Esophagus squamous epithelium (tissue), 5 donors: ENCODE measurements at places on chromosomes 3 and 15.

GRCh38 chr3:72538070-72538745 is 310.0 kb downstream of the SHQ1 start:
- DNase-seq = no peak

DNA sequence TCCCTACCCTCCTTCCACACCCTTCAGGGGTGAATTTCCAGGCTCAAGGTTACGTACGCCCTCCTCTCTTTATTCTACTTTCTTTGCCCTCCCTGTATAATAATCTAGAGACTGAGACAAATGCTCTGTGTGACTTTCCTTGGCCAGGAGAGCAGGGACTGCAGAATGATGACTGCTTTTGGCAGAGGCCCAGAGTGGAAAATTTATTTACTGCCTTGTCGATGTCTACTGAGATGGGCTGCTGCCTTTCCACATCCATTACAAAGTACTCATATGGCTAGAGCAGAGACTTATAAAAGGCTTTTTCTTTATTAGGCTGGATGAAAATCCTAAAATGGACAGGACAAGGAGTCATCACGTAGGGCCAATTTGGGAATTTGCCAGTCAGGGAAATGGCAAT is 576.2 kb downstream of the TUSC7 start:
- no peak for DNase-seq

GRCh38 chr3:124178531-124178930 is 186.6 kb upstream of the ROPN1 start:
- DNase-seq = no peak

DNA sequence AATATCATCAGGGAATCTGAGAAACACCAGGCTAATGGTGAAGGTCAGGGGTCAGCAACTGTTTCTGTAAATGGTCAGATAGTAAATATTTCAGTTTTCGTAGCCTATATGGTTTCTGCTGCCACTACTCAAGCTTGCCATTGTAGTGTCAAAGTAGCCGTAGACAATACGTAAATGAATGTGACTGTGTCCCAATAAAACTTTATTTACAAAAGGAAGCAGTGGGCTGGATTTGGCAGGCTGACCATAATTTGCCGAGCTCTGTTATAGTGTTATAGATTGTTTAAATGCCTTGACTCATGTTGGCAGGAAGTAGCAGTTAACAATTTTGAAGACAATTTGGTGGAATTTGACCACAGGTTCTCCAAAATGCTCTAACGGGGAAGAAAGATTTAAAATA is 548.2 kb downstream of the FOXP1 start:
- no peak for DNase-seq

- no peak for DNase-seq
These were observed 155.6 kb downstream of the STXBP5L start for GRCh38 chr3:121063628-121064027.

DNA sequence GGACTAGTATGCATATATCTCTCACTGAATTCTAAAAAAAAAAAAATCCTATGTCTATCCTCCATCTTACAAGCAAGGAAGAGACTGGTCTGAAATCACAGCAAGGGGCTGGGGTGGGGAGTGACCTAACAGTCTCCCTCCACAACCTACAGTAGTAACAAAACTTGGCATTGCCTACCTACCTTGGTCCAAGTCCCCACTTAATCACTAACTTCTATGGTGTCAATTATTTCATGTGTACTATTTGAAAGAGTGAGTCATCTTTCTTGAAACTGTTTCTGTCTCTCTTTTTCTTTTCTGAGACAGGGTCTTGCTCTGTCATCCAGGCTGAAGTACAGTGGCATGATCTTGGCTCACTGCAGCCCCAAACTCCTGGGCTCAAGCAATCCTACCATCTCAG is 36.8 kb downstream of the CHAC1 start:
- DNase-seq = no peak

DNA sequence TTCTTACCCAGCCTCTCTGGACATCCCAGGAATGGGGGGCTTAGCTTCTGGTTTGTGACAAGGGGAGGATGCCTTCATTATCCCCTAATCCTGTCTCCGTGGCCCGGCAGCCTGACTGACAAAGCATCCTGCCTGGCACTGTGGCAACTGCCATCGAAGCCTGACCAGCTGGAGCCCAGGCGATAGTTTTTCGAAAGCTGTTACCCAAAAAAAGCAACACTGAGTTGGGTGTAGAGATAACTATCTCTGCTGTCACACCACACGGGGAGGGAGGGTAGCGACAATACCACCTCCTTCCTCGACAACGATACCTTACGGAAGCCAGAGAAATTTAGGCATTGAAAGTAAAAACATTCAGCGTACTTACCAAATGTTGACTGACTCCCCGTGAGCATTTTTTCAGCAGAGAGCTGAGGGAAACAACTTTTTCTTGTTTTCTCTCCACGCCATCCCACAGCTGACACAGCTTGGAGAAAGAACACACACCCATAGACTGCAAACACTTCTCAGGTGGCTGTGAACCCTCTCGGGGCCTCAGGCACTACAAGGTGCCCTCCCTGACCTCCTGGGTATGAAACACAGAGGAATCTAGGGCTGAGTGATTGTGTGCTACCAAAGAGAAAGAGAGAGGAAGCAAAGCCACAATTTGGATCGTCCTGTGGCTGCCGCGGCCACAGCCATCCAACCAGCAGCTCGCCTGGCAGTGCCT is 361.9 kb upstream of the ICE2 start:
- DNase-seq = no peak

DNA sequence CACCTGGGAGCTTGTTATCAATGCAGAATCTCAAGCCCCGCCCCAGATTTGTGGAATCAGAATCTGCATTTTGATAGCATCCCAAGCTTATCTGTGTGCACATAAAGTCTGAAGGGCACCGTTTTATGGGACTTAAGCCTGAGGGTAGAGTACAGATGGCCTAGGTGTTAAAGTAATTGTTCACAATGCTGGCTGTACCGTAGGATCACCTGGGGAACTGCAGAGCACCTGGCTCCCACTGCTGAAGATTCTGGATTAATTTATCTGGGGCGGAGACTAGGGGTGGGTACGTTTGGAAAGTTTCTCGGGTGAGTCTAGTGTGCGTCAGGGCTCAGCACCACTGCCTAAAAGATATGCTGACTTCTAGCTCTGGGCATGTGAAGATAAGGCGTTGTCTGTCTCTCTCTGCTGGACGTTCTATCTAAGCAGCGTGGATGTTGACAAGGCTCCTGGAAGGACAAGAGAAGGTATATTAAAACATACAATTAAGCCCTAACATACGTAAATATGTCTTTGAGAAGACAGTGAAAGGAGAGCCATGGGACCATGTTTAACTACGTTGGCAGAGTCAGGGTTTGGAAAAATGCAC is 63.2 kb upstream of the RASGRP1 start:
- DNase-seq = no peak

DNA sequence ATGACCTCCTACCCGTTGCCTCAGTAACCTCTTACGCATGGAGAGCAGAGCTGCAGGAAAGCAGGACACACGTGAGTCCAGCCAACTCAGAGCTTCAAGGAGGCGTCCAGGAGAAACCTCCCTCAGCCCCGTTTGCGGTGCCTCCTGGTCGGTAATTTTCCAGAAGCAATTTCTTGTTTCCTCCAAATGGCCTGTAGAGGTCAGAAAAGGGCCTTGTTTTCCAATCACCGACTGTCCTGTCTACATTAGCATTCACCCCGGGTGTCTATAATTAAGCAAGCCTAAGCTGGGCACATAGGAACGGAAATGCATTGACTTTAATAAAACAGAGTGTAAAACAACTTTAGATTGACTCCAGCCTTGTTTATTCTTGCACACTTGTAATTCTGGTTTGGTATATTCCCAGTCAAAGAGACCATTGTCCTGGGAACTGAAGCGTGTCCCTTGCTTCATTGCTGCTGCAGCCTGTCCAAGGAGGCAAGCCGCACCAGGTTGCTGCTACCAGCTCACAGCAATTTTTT is 836.2 kb downstream of the AGBL1 start:
- DNase-seq = no peak

DNA sequence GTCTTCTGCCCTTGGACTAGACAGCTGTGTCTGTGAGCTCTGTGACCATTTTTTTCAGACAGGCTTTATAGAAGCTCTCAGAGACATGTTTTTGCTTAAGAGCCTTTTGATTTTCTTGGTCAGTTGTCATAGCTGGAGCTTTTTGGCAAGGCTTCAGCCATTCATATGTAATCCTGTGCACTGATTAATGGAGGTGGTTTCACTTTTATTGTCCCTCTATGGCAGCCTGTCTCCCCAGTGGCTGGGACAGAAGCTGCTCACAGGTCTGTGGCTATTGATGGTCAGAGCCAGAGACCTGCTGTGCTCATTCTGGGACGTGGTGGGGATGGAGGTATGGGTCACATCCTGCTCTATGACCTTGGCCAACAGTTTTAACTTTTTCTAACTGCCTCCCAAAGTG is 226.6 kb upstream of the LRRFIP2 start:
- no peak for DNase-seq

GRCh38 chr15:31292391-31293015 is 34.1 kb upstream of the KLF13 start:
- DNase-seq = no peak

GRCh38 chr3:190811775-190812480 is 50.6 kb downstream of the GMNC start:
- DNase-seq = no peak

- DNase-seq = no peak
These were observed 403.2 kb downstream of the MECOM start for GRCh38 chr3:169260296-169260695.

GRCh38 chr3:32203854-32204253 is 34.6 kb upstream of the CMTM8 start:
- no peak for DNase-seq

GRCh38 chr15:25694239-25694584 is 168.9 kb downstream of the ATP10A start:
- DNase-seq = no peak

GRCh38 chr3:15221574-15222217 is 15.7 kb downstream of the CAPN7 start:
- no peak for DNase-seq

DNA sequence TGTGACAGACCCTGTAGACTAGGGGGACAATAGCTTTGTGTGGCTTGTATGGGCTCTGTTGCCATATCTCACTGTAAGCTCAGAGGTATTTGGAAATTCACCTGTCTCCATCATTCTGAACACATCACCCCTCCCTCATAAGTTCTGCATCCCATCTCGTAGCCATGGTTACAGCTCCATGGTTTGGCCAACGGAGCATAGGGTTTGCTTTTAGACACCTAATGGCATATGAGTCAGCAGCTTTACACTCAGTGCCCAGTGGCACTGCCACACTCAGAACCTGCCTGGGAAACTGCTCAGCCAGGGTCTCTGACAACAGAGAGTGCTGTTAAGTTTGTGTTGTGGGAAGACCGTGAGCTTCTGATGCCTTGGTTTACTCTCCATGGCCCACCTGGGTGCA is 67.3 kb downstream of the CCK start:
- DNase-seq = no peak

DNA sequence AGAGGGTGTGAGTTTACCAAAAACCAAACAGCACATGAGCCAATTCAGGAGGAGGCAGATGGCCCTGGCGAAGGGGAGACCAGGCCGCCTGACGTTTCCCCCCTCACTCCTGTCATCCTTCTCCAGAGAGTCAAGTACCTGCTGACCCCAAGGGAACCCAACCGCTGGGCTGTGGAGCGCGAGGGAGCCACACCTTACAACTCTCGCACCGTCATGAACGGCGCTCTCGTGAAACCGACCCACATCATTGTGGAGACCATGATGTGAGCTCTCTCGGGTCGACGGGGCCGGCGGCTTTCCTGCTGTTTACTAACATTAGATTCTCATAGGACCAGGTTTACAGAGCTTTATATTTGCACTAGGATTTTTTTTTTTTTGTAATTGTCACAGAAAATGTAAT is 55.4 kb downstream of the GRIP2 start:
- no peak for DNase-seq

DNA sequence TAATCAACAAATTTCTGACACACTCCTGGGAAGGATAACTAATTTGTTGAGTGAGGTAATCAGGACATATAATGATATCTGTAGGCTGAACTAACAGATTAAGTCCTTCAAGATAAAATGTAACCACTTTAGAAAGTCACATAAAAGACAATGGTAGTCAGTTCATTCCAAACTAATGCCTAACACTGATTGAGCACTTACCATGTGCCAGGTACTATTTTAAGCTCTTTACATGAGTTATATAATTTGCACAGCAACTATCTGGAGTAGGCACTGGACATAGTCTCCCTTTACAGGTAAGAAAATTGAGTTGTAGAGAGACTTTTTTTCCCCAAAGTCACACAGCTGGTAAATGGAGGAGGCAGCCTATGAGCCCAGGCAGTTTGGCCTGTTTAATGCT is 211.2 kb upstream of the CFAP20DC start:
- DNase-seq = no peak

GRCh38 chr15:49686599-49686998 is 65.8 kb downstream of the DTWD1 start:
- no peak for DNase-seq

- no peak for DNase-seq
These were observed 6.9 kb downstream of the PLCH1 start for GRCh38 chr3:155737844-155738460.

- DNase-seq = no peak
These were observed 256.9 kb upstream of the TGFBR2 start for GRCh38 chr3:30349507-30349906.

GRCh38 chr15:79538527-79538926 is 106.4 kb downstream of the MINAR1 start:
- DNase-seq = no peak

DNA sequence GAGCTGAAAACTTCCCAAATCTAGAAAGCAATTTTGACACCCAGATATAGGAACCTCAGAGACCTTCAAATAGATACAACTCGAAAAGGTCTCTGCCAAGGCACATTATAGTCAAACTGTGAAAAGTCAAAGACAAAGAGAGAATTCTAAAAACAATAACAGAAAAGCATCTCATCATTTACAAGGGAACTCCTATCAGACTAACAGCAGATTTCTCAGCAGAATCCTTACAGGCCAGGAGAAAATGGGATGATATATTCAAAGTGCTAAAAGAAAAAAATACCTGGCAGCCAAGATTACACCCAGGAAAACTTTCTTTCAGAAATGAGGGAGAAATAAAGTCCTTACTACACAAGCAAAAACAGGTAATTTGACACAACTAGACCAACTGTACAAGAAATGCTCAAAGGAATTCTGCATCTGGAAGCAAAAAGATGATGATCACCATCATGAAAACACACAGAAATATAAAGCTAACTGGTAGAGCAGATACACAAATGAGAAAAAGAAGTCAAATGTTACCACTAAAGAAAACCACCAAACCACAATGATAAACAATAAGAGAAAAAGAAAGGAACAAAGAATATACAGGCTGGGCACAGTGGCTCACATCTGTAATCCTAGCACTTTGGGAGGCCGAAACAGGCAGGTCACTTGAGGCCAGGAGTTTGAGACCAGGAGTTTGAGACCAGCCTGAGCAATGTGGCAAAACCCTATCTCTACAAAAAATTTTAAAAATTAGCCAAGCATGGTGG is 50.4 kb downstream of the ADAM10 start:
- DNase-seq = no peak

DNA sequence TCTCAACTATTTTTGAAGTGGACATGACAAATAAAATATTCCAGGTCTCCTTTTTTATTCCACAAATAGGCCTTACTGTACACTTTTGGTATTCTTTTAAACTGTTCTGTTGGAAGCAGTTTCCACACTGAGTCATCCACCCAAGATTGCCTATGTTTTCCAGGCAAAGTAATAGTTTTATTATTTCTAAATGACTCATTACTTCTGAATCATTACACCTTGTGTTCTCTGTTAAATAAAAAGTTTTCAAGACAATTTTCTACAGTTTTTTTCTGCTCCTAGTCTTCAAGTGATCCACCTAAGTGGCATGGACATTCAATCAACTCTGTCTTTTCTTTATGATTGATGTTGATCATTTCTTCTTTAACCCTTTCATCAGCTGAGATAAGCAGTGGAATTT is 26.5 kb downstream of the PPP2R3A start:
- no peak for DNase-seq

- no peak for DNase-seq
These were observed 69.2 kb upstream of the GOLGA8B start for GRCh38 chr15:34652726-34653033.
